Activated CD4-positive, alpha-beta T cell treated with anti-CD3 and anti-CD28 coated beads for 24 hours (primary cell): ENCODE measurements at places on chromosomes 2 and 18.

DNA sequence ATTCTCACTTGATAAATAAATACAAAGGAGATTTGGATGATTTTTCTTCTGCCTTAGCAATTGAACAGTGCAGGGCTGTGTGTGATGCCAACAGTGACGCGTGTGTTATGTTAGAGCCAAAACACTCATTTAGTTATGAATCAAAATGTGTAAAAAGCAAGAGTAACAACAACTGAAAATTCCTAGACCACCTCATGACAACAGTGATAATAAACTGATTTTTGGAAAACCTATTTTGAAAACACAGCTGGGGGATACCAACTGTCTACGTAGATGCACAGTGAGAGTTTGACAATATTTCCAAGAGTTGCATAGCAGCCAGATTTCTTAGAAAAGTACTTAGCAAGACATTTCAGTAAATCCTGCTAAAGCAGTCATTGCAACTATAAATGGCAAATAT is 323.9 kb downstream of the GALR1 start:
- no peak for DNase-seq

DNA sequence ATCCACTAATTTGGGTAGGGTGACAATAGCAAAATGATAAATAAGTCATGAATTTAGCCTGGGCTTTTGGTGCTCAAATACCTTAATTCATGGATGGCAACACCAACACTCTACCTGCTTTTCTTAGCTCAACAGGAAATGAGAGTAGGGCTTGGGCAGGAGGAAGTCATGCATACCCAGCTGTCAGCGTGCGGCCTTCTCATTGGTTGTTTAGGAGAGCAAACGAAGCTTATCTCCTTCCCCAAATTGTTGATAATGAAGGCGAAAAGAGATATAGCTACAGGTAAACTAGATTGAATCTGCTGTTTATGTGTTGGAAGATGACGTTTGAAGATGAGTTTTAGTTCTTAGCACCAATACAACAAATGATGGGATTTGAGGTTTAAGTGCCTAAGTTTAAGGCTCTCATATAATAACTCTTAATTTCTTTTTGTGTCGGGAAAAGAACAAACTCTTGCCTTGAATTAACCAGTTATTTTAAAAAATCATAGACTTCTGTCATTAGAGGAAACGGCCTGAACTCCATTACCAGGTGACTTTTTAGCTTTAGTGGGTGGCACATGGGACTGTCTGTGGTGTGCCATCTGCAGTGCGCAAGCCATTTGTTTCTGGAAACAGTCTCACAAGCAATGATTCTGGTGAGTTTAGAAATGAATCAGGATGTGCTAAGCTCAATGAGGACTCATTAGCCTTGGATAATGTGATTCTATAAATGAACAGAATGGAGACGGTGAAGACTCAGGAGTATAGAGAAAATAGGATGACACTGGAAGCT is 19.8 kb downstream of the MAP4K4 start:
- no peak for DNase-seq

- no peak for DNase-seq
Observed at GRCh38 chr18:62529597-62529996, 6.8 kb downstream of the ZCCHC2 start.

- no peak for DNase-seq
Observed at GRCh38 chr2:15107137-15107536, 454.0 kb downstream of the NBAS start.

GRCh38 chr2:170408461-170409163 is 230.7 kb downstream of the MYO3B start:
- no peak for DNase-seq

- no peak for DNase-seq
Observed at GRCh38 chr2:174024524-174025270, 59.5 kb upstream of the SP3 start.

DNA sequence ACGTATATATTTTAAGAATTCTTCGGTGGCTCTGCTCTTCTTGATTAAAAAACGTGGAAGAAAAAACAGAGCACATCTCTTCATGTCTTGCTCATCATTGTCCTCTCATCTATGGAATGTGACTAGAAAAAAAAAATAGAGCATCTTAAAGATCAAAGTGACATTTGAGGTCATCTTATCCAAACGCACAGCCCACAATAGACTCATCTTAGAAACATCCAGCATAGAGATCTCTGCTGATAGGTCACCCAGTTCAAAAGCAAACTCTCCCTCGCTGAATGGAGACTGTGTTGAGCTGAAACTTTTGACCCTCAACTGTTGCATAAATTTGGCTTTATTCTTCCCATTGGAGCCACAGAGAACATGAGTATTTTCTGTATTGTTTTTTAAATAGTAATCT is 65.2 kb downstream of the CMPK2 start:
- DNase-seq, result no peak

- DNase-seq, result no peak
Observed at GRCh38 chr18:31634331-31634713, 42.6 kb downstream of the TTR start.

- no peak for DNase-seq
Observed at GRCh38 chr18:33404244-33404873, 36.2 kb downstream of the CCDC178 start.

- DNase-seq, result no peak
Observed at GRCh38 chr18:6730416-6731221, 1.1 kb downstream of the ARHGAP28 start.

- no peak for DNase-seq
Observed at GRCh38 chr2:67652679-67653078, 255.5 kb downstream of the ETAA1 start.

DNA sequence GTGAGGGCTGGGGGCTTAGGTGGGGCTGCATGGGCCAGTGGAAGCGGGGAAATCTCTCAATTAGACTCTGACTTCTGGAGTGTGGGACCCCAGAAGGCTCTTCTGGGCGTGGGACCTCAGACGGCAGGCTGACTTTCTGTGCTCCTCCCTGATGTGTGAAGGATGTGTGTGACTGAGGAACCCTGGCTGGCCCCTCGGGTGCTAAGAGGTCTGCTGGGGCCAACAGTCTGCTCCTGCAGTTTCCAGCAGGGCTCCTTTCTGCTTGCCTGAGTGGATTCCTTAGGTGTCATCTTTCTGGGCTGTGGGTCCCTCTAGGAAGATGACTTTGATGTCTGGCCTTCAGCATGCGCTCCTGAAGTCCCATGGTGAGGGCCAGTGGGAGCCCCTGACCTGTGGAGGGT is 167.5 kb downstream of the DYSF start:
- no peak for DNase-seq
